ENCODE measurements at places on chromosomes 6 and 20.

GRCh38 chr20:32449890-32450401, 91.8 kb downstream of the ASXL1 start:
- no peak for DNase-seq

GRCh38 chr6:27669624-27670301, 196.9 kb upstream of the ZNF184 start:
- peak; percentile 40 for DNase-seq

GRCh38 chr20:44054849-44055248, 132.1 kb downstream of the JPH2 start:
- DNase-seq = no peak

DNA sequence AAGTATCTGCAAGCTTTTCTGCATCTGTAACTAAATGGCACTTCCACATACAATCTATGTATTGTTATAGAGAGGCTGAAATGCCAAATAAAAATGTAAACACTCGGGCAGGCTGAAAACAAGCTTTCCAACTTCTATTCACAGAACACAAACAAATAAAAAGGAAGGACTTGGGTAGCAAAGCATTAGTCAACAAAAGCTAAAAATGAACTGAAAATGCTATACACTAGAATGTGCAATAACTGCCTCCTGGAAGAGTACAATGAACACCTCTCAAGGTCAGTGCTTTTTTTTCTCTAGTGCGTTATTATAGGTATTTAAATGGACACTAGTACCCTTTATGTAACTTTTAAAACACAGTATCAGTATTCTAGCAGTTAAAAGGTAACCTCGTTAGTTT, 31.4 kb downstream of the STK38 start:
- no peak for DNase-seq

DNA sequence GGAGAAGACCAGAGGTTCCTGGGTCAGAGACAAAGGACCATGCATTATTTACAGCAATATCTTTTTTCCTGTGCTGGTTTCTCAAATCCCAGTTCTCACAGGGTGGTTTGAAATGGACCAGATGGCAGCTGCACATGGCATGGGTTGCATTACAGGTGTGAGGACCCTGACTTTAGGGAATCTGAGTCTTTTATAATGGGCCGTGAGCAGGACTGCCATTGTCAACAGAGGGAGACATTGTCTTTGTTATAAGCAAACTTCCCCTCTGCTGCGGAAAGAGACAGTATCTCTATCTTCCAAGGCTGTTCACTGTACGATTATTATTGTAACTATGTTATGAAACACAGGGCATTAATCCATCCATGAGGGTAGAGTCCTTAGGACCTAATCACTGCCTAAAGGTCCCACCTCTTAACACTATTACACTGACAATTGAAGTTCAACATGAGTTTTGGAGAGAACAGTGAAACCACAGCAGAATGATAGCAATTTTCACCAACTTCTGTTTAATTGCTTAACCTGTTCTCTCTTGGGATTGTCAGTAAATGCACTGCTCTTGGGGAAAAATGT, 156.1 kb upstream of the AGPAT4 start:
- DNase-seq = no peak
